Fibroblast of skin of back (primary cell): ENCODE measurements at places on chromosomes 4 and X.
A peak's percentile ranks its signal among the peaks of the same experiment; 100 is the strongest.

- no peak for DNase-seq
These were observed 89.0 kb downstream of the KDM6A start for GRCh38 chrX:44961817-44962607.

DNA sequence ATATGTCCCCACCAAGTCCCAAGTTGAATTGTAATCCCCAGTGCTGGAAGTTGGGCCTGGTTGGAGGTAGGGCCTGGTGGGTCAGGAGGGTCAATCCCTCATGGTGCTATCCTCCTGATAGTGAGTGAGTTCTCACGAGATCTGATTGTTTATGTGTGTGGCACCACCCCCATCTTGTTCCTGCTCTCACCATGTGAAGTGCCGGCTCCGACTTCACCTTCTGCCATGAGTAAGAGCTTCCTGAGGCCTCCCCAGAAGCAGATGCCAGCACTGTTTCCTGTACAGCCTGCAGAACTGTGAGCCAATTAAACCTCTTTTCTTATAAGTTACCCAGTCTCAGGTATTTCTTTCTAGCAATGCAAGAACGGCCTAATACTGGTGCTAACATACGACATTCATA, 22.7 kb upstream of the TMEM33 start:
- DNase-seq = no peak

- DNase-seq = no peak
These were observed 598.4 kb downstream of the GBA3 start for GRCh38 chr4:23291139-23291538.

DNA sequence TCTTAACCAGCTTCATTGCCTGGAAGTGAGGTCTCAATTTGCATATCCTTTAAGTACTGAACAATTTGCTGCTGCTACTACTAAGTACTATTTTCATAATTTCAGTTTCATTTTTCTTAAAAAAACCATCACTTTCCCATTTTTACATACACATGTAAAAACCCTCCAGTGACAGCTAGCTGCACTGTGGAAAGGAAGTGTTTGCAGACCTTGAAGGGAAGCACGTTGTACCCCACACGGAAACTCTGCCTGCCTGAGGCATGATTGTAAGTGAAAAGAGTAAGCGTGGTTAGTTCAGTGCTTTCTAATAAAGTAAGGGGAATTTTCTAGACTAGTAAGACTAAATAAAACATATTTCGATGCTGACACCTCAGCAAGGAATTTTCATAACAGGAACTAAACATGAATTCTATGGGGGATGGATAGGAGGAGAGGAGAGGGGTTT, 103.6 kb downstream of the RAPGEF2 start:
- DNase-seq = peak; percentile 82

DNA sequence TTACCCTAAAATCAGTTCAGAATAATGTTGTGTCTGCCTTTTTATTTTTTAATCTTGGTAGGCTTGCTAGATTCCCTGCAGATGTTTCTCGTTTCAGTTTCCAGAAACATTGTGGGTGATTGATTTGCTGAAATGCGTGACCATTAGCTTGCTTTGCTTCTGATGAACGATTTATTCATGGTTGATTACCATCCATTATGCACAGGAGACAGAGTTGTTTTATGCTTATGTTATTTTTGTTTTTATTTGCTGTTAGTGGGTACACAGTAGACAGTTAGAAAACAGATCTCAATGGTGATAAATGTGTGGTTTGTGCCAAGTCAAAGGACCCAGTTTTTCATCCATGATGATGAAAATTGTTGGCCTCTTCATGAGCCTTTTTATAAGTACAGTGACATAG, 455.6 kb upstream of the BOD1L1 start:
- DNase-seq = no peak

GRCh38 chr4:145639186-145639698, 20.1 kb downstream of the MMAA start:
- DNase-seq = no peak

DNA sequence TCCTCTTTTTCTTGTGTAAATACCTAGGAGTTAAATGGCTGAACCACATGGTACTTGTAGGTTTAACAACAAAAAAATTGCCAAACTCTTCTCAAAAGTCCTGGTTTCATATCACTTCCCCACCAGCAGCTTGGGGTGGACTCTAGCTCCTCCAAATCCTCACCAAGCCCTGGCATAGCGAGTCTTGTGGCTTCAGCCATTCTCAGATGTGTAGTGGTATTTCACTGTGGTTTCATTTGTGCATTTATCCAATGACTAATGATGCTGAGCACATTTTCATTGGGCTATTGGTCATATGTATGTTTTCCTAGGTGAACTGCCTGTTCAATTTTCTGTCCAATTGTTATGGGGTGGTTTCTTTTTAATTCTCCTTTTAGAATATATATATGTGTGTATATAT, 249.3 kb downstream of the NLGN4X start:
- no peak for DNase-seq

DNA sequence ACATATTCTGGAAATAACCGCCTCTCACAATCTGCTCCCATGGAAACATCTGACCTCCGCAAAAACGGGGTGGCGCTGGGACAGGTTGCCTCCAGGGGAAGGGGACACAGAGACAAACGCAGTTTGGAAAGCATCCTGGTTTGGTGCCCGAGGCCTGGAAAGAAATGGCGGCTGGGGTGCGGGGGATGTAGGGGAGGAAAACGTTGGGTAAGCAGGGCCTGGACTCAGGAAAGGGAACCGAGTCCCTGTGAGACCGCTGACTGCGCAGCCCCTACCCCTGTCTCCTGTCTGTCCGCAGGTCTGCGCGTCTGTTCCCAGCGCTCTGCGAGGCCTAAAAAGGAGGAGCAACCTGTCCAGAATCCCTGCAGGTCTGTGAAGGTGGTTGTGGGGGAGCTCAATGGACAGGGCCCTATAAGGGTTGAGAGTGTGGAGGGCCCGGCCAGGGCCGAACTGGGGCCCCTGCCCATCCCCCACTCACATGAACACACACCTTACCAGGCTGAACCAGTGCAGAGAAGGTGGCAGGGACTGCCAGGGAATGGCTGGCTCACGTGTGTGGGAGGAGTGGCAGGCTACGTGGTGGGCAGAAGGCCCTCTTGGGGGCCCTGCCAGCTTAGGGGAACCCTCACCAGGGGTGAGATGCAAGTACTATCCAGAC, 672 bp downstream of the TCEAL3 start:
- DNase-seq = no peak

GRCh38 chrX:11663875-11664210, 1.9 kb downstream of the ARHGAP6 start:
- peak; percentile 17 for DNase-seq

GRCh38 chr4:91963486-91963885, 340.3 kb upstream of the GRID2 start:
- DNase-seq = peak; percentile 60

GRCh38 chr4:101187841-101188240, 159.5 kb downstream of the PPP3CA start:
- peak; percentile 23 for DNase-seq

DNA sequence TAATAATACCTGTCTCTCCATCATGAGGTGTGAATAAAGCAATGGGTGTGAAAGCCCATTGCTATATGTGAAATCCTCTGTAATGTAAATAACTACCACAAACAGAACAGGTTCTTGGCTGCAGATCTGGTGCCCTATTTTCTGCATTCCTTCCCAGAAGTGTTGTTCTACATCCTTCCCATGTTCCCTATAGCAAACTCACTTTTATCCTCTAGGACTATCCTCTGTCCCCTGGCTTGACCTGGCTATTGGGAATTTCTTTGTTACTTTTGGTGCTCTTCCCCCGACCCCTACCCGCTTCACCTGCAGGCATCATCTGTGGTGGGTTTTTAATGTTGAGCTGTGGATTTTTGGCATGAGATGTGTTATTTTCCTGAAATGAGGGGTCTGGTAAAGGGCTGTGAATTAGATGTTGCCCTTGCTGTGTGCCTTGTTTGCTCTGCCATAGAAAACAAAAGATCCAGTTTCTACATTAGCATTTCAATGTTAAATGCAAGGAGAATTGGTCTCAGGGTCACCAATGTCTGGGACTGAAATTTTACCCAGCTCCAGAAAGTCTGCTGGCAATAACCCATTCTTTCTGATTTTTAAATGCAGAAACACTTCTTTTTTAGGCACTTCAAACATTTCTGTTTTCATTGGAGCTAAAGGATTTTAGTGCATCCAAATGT, 13.6 kb upstream of the FREM3 start:
- no peak for DNase-seq

GRCh38 chr4:175386776-175387507, 425.1 kb downstream of the GPM6A start:
- no peak for DNase-seq

GRCh38 chr4:11632483-11632882, 203.8 kb upstream of the HS3ST1 start:
- DNase-seq = no peak

GRCh38 chr4:30932581-30932980, 212.4 kb downstream of the PCDH7 start:
- no peak for DNase-seq

DNA sequence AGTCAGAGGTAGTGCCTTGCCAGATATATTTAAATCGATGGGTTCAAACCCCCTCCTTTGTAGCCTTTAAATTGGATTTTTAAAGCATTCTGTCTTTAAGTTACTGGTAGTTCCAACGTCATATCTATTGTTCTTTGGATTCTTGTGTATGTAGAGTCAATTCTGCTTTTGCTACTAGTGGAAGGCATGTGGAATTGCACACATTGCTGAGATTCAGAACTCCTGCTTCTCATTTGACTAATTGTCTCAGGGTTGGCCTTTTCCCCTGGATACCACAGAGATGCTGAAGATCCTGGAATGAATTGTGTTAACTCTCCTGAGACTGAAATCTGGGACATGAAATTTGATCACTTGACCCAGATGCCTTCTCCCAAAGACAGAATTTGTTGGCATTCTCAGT, 328.3 kb upstream of the RPS6KA3 start:
- DNase-seq = peak; percentile 38

DNA sequence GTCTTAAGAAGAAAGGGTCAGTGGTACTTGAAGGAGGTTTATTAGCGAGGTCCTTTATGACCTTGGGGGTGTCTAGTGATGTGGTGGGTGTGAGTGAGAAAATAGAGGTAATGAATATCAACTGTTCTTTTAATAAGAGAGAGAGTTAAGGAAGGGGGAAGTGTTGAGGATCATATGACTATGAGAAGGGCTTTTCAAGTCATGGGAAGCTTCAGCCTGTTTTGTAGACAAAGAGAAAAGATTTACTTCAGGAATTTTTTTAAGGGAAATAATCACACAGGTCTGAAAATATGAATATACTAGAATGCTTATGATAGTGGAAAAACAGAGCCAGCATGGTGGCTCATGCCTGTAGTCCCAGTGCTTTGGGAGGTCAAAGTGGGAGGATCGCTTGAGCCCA, 41.3 kb upstream of the MTMR1 start:
- no peak for DNase-seq

DNA sequence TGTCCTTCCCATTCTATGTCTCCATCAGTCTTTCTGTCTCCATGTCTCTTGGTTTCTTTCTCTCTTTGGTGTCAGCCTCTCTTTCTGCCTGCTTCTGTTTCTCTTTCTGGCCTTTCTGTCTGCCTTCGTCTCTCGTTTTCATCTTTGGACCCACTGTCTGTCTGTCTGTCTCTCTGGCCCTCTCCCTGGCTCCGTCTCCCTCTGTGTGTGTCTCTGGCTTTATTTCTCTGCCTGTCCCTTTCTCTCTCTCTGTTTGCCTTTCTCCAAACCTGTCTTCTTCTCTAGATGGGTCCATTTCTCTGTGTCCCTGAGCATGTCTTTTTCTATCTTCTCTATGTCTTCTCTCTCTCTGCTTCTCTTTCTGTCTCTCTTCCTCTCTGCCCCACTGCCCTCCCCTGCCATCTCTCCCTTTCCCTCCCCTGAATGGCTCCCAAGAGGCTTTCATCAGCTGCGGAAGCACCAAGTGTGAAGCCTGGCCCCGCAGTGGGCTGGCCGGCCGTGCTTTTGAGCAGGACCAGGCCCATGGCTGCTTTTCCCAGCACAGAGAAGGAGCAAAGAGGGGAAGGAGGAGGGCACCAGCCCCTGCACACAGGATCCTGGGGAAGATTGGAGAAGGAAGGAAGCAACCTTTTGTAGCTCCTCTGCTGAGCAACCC, 57.4 kb downstream of the PJA1 start:
- DNase-seq = peak; percentile 9

GRCh38 chr4:168893807-168894206, 116.2 kb downstream of the CBR4 start:
- DNase-seq = no peak

GRCh38 chr4:8076023-8076422, 82.6 kb downstream of the ABLIM2 start:
- no peak for DNase-seq

DNA sequence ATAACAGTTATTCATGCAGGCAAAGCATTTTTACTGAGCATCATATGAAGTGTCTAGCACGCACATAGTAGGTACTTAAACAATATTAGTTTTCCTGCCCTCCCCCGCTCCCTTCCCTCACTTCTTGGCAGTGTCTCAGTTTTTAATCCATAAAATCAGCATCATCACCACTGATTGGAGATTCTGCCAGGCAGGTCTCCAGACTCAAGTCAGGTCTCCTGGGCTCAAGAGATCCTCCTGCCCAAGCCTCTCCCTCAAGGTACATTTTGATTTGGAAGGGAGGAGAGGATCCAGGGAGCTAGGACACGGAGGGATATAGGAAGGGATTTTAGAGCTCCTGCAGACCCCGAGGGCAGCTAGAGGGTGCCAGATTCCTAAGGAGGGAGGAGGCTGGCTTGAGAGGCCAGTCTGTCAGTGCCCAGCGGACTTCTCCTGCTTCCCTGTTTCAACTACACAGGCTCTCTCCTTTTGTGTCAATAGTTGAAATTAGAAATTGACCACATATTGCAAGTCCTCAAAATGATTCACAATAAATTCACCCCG, 4.4 kb upstream of the FAT1 start:
- DNase-seq = peak; percentile 55

DNA sequence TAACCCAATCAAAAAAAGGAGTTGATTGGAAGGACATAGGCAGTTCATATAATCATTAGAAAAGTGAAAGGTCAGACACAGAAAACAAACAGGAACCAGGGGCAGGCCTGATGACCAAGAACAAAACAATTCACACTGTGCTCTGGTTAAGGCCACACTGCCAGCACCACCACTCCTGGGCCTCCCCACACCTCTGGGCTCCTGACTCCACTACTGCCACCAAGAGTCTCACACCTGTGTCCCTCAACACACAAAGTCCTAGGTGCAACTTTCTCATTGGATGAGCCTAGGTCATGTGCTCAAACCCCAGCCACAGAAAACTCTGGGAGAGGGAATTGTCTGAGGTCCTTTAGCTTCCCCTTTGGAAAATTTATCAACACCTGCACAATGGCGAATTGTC, 11.1 kb upstream of the FAM9C start:
- DNase-seq = no peak

GRCh38 chr4:112140536-112140935, 4.7 kb upstream of the FAM241A start:
- no peak for DNase-seq
